ENCODE measurements at places on chromosomes 2 and 18.

DNA sequence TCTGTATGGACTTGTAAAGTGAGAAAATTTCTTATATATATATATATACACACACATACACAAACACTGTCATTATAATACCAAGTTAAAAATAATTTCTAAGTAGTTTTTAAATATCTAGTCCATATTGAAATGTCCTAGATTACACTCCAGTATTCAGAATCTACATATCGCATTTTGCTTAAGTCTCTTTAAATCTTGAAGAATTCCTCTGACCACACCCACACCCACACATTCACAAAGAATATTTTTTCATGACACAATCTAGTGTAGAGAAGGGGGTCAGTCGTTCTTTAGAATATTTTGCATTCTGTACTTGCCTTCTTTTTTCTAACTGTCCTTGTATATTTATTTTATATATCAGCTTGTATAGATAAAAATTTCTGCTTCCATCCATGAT, 509.7 kb downstream of the CCDC85A start:
- DNase-seq: no peak

DNA sequence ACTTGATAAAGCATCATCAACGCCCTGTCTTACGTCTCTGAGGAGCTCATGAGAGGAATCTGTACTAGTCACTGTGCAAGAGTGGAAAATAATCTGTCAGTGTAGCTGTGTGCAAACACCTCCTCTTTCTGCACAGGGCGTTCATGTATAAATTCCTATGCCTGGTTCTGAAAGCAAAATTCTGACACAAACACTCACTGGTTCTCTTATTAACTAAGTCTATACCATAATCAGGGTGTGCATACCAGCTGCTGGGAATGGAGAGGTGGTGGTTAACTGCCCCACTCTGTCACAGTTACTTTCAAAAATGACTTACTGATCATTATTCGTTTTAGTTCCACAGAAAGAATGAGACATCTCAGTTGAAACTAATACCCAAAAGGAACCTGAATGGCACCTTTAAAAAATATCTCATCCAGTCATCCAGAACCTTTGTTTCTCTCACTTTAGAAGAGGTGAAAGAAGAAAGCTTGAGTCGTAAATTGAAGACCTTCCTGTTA, 35.7 kb downstream of the STK39 start:
- no peak for DNase-seq

GRCh38 chr2:11644293-11644692, 25.7 kb downstream of the NTSR2 start:
- DNase-seq: no peak

GRCh38 chr2:240469740-240470139, 34.3 kb downstream of the GPC1 start:
- no peak for DNase-seq

- no peak for DNase-seq
These were observed 13.1 kb upstream of the CATIP start for GRCh38 chr2:218343591-218343990.

- no peak for DNase-seq
These were observed 94.0 kb upstream of the GLS start for GRCh38 chr2:190786404-190787166.

- DNase-seq: no peak
These were observed 1375.4 kb upstream of the CELF4 start for GRCh38 chr18:38940863-38941531.

GRCh38 chr18:65754121-65754520, 3.3 kb downstream of the CDH7 start:
- no peak for DNase-seq

All from DMS79 (cell line).